ENCODE measurements at places on chromosomes 7 and 10.

GRCh38 chr7:78420001-78420400, 621.4 kb downstream of the PHTF2 start:
- DNase-seq = no peak

DNA sequence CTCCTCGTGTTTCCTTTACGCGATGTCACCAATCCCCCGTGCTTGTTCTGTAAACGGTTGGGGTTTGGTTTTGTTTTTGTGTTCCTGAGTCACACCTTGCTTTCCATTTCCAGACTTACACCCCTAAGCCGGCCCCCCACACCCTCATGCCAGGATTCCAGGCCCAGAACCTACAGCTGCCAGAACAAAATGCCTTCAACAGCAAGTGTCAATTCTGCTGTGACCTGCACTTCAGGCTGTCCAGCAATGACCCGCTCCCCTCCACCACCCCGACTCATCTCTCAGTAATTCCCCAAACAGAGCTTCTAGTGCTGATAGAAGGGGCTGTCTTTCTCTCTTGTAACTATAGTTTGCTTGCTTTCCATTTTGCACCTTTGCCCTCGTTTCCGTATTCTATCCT, 722.1 kb upstream of the CELF2 start:
- no peak for DNase-seq

DNA sequence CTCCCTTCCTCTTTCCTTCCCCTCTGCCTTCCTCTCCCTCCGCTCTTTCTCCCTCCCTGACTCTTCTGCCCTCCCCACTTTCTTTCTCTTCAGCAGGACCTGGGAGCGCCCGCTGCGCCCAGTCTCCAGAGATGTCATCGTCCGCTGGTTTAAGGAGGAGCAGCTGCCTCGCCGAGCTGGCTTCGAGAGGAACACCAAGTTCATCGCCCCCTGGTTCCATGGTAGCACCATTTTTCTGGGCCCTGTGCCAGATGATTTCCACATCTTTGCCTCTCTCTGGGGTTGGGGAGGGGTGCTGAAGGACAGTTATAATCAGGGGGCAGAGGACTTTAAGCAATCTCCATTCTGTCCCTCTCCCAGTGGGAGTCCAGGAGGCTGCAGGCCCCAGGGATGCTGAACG, 71.6 kb downstream of the SH2D4B start:
- DNase-seq = peak; percentile 11

GRCh38 chr10:132654121-132654571, 116.6 kb downstream of the INPP5A start:
- DNase-seq = no peak

- no peak for DNase-seq
Measured at GRCh38 chr10:121260377-121260776, 337.9 kb downstream of the FGFR2 start.

DNA sequence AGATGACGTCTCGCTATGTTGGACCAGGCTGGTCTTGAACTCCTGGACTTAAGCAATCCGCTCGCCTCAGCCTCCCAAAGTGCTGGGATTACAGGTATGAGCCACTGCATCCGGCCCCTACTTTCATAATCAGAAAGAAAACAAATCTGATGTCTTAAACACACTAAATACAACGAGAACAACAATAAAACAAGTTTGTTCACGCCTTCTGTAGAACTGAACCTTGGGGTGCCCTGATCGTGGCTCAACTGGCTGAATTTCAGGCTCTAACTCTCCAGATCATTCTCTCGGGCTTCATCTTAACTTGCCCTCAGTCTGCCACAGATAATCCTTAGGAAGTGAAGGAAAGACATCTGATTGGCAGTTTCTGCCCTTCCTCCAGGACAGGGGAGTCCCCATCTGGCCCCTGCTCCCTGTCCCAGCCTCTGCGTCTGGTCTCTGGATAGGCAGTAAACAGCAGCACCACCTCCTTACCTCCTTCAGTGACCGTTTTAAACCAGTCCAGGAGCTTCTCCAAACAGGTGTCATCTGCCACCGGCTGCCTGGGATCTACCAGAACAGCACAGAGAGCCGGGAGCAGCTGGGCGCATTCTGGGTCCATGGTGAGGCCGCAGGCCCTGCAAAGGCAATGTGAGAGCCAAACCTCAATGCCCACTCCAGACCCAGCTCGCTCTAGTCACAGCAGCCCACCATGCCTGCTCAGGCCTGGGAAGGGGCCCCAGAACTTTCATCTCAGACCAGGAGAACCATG, 1.3 kb downstream of the BRAT1 start:
- DNase-seq = no peak

GRCh38 chr10:82251222-82251906, 376.4 kb downstream of the NRG3 start:
- no peak for DNase-seq

- no peak for DNase-seq
Measured at GRCh38 chr7:117324960-117325359, 2.1 kb upstream of the WNT2 start.

DNA sequence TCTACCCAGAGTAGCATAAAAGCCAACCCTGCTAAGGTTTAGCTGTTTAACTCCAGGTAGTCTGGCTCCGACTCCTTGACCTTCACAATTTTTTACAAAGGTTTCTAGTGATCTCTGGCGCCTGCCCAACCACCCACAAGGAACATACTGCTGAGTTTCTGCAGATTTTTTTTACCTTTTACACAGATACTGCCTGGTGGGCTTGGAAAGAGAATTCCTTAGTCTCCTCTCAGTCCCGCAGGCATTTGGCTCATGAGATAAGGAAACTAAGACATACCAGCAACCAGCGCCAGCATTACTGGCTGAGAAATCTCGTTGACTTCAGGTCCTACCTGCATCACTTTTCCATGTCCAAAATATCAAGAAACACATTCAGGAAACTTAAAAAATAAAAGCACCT, 51.1 kb upstream of the LYZL1 start:
- DNase-seq = no peak

GRCh38 chr7:41573015-41573414, 129.9 kb downstream of the INHBA start:
- no peak for DNase-seq

GRCh38 chr10:112810711-112811151, 139.3 kb upstream of the TCF7L2 start:
- no peak for DNase-seq

- no peak for DNase-seq
Measured at GRCh38 chr10:11879387-11880094, 56.4 kb downstream of the PROSER2 start.

GRCh38 chr10:110840225-110840922, 31.4 kb upstream of the PDCD4 start:
- DNase-seq = no peak

DNA sequence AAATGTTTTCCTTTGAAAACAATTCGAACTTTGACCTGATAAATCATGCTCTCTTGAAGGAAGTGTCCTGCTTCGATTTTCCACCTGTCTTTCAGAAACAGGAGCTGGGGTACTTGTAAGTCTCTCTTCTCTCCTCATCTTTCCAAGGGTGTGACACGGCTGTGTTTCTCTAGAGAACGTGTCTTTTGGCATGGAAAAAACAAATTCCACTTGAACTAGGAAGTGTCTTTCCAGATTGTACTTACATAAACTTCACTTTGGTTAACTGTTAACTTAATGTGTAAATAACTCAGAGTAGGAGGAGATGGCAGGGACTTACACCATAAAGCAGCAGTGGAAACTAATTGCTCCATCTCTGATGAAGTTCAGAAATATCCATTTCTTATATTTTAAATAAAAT, 4.2 kb upstream of the CALCR start:
- DNase-seq = no peak

GRCh38 chr10:11401264-11402235, 209.9 kb downstream of the USP6NL start:
- no peak for DNase-seq

- no peak for DNase-seq
Measured at GRCh38 chr7:121936951-121937623, 64.1 kb downstream of the PTPRZ1 start.

DNA sequence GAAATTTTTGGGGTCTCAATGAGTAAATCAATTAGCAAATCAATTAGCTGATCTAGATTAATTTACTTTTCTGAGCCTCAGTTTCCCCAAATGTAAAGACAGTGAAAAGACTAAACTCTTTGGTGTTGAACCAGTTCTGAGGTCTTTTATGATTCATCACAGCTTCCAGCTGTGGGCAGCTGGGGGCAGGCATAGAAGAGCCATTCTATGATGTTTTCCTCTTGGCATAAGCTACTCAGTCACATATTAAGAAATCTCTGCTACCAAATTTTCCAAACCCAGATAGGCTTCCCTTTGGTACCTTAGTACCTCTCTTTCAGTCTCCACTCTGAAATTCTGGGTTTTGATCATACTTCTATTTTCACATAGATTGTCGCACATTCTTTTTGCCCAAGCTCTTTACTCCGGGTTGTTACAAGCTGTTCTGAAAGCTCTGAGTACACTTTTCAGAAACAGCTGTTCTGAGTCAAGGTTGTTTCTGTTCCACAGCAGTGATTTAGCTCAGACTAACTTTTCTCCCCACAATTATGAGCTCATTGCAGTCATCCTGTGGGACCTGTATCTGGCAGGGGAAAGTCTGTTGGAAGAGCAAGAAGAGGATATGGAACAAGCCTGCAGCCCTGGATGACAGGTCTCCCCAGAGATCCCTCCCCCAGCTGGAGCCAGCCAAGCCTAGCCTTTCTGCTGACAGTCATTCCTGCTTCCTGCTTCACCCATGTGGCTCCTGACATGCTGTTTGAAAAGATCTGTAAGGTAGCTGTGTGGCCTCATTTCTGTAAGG, 599.6 kb upstream of the GHITM start:
- peak; percentile 16 for DNase-seq

- DNase-seq = no peak
Measured at GRCh38 chr10:56142092-56142728, 218.8 kb downstream of the ZWINT start.

DNA sequence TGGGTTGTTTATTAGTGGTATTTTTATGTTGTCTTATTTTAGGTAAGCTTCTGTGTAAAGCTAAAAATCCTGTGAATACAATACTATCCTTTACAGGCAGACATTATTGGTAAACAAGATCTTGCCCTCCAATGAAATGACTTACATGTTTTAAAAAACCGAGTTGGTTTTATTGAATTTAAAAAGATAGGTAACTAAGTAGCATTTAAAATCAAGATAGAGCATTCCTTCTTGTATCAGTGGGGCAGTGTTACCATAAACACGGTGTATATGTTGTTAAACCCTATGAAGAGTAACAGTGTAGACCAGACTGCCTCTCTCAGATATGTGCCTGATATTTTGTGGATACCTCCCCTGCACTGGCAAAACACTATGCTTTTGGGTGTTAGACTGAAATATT, 81.0 kb downstream of the SNX10 start:
- no peak for DNase-seq

DNA sequence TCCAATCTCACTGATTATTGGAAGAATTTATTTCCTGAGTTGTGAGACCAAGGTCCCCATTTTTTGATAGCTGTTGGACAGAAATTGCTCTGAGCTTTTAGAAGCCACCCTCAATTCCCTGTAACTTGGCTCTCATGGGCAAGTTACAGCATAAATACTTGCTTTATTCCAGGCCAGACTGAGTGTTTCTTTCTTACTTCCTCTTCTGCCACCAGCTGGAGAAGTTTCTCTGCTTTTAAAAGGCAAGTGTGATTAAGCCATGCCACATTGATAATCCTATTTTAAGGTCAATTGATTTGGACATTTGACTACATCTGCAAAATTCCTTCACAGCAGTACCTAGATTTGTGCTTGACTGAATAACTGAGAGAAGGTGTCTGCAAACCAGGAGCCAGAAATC, 14.1 kb upstream of the TAS2R41 start:
- DNase-seq = no peak

GRCh38 chr7:98418636-98419315, 17.9 kb upstream of the BAIAP2L1 start:
- DNase-seq = no peak

DNA sequence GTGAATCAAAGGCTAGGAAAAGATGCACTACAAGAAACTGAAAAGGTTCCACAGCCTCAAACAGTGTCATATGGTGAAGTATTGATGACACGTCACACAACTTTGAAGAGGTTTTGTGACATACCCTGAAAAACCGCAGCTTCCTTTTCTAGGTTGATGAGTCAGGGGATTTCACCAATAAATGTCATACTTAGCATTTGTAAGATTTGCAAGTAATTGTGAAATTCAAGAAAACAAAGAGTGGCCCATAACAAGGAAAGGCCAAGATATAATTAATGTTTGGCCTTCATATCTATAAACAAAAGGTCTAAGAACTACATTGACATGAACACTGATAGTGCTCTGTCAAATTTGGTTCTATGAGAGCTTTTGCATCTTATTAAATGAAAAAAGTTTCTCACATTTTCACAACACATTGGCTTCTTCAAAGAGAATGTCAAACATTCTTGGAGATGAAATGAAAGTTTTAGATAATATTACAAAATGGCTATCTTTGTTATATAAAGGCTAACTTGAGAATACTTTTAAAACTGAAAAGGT, 62.0 kb upstream of the NAMPT start:
- DNase-seq = no peak

- no peak for DNase-seq
Measured at GRCh38 chr7:90629297-90629918, 33.3 kb downstream of the CDK14 start.

- no peak for DNase-seq
Measured at GRCh38 chr7:114979388-114979787, 57.5 kb downstream of the MDFIC start.

DNA sequence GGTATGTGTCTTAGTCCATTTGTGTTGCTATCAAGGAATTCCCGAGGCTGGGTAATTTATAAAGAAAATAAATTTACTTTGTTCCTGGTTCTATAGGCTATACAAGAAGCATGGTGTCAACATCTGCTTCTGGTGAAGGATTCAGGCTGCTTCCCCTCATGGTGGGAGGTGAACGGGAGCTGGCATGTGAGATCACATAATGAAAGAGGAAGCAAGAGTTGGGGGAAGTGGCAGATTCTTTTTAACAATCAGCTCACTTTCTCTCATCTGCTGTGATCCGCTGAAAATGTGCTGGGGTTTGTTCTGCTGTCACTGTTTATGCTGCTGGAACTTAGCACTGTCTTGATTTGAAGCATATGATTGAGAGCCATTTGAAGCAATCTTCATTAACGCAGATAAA, 730.0 kb upstream of the SORCS1 start:
- DNase-seq = no peak
